ENCODE measurements at places on chromosomes 5 and 9.

GRCh38 chr5:169421677-169422076 is 120.7 kb upstream of the SLIT3 start:
- no peak for DNase-seq

- DNase-seq = no peak
Measured at GRCh38 chr5:144886668-144887067, 716.0 kb downstream of the KCTD16 start.

DNA sequence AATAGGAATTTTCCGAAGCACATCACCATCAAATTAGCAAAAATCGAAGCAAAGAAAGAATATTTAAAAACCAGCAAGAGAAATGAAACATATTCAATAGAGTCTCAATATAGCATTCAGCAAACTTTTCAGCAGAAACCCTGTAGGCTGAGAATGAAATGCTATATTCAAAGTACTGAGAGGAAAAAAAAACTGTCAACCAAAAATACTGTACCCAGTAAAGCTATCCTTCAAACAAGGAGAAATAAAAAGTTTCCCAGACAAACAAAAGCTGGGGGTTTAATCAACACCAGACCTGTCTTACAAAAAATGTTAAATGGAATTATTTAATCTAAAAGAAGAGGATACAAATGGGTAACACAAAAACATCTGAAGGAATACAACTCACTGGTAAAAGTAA is 116.0 kb downstream of the TRPM3 start:
- no peak for DNase-seq

DNA sequence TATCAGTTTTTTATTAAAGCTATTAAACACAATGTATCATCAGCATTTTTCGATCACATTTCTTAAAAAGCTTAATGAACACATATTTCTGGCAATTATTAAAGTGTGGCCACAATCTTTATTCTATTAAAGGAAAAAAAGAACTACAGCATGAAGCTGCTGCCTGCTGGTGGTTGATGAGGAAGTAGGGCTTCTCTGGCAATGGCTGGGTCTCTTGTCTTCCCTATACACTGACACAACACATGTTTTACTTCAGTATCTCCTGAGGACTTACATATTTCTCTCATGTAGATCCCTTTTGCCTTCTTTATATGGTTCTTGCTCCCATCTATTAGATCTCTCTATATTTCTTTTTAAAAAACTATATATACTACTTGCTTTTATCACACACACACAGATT is 590.7 kb downstream of the RAB3C start:
- no peak for DNase-seq

GRCh38 chr9:12801663-12802062 is 26.8 kb downstream of the LURAP1L start:
- peak; percentile 51 for DNase-seq

DNA sequence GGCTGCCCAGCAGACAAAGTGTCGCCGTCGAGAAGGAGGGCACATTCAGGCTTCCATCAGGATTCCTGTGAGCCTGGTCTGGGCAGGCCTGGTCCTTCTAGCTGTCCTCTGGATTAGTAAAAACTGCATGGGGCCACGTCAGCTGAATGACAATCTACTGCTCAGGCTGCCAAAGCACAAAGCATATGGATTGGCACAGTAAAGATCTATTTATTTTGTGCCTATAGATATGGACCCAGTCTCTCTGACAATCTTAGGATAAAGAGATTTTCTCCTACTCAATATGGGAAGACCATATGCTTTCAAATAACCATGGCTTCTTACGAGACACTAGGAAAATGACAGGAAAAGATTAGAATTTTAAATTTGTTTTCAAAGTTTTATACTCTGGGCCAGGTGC is 24.1 kb downstream of the ANKH start:
- DNase-seq = no peak

DNA sequence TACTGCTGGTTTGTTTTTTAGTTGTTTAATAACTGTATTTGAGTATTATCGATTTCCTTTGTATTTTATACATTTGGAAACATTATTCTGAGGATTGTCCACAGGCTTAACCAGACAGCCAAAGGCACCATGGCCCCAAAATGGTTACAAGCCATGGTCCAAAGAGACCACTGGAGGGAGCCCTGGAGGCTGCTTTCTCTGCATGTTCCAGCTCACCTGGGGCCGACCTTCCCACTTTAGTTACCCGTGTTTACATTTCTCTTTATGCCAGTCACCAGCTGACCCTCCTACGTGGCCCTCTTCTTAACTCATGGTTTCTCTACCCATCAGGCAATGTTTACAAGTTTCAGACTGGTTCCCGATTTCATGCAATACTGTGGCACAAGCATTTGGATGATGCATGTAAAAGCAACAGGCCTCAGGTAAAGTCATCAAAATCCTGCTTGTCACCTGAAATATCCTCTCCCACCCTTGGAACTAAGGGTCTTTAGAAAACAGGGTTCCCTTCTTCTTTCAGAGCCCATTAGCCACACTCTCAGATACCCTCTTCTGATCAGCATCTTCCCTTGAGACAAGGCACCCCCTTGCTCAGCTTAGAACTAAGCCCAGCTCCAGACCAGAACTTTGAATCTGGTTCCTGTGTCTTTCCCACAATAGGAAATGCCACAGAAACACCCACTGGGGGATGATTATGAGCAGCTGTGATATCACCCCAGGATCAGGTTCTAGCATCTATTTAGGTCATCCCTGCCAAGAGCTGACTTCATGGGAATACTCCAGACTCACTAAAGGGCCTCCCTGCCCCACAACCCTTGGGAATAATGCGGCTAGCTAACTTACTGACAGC is 49.9 kb upstream of the GARNL3 start:
- peak; percentile 61 for DNase-seq

GRCh38 chr9:13033959-13034693 is 245.4 kb downstream of the MPDZ start:
- peak; percentile 58 for DNase-seq

GRCh38 chr5:52998552-52999313 is 9.6 kb downstream of the ITGA2 start:
- DNase-seq = no peak

GRCh38 chr5:94793113-94793815 is 174.8 kb downstream of the SLF1 start:
- DNase-seq = peak; percentile 84

DNA sequence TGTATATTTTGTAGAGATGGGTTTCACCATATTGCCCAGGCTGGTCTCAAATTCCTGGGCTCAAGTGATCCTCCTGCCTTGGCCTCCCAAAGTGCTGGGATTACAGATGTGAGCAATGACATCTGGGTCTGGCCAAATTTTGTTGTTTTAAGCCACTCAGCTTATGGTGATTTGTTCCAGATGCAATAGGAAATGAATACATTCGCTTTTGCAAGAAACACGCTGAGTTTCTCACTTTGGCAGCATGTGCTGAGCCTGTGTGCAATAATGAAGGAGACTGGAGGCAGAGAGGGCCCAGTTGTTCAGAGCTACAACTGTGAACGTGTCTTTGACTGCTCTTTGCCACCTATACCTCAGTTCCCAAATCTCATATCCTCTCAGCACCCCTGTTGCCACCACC is 56.4 kb downstream of the KIF4B start:
- DNase-seq = peak; percentile 3

GRCh38 chr5:40485021-40485998 is 194.4 kb upstream of the PTGER4 start:
- DNase-seq = no peak

- DNase-seq = no peak
Measured at GRCh38 chr9:19380826-19381075, 715 bp upstream of the RPS6 start.

GRCh38 chr5:97618721-97619120 is 435.7 kb upstream of the RIOK2 start:
- DNase-seq = peak; percentile 89

DNA sequence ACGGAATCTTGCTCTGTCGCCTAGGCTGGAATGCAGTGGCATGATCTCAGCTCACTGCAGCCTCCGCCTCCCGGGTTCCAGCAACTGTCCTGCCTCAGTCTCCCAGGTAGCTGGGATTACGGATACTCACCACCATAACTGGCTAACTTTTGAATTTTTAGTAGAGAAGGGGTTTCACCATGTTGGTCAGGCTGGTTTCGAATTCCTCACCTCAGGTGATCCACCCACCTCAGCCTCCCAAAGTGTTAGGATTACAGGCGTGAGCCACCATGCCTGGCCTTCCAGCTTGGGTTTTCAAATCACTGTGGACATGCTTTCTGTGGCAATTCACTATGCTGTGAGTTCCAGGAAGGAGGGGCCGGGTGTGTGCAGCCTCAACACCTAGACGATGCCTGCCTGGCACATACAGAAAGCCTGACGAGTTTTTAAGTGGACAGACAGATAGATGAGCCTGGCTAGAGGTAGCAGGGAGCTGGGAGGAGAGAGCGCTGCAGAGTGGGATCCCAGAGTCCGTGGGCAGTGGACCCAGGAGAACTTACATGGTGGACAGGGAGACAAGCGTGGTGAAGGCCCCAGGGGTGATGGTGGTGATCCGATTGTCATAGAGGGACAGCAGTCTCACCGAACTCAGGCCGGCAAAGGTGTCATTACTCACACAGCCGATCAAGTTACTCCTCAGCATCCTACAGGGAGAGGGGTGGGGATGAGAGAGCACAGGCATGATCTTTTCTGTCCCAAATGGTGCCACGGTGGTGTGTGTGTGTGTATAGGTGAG is 173.4 kb upstream of the PANK3 start:
- DNase-seq = no peak

Measured in EH (cell line).